ENCODE measurements at places on chromosomes 7 and 10. TPM values are rescaled to one million over a fixed set of nuclear protein-coding genes. Genes with fewer than 3 reads are reported as not detected.

DNA sequence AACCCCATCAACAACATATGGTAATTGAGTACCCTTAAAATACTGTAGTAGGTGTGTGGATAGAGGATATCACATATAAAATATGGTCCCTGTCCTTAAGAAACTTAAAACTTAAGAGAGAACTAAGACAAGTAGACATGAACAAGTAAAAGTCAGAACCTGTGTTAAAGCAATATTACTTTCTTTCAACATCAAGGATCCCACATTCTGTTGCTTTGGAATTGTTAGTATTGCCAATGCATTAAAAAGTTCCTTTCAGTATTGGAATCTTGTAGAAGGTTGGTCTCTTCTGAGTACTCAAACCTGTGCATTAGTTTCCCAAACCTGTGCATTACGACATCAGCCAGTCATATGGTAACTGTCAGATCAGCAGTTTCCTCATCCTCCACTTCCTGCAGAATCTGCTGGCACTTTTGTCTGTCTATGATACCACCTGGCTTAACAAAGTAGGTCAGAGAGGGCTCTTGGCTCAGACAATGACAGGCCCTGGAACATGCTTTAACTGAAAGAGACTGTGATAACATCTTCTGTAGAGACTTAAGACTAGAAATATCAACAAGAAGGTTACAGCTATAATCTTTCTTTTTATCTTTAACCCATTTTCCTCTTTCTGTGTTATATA is 56.5 kb downstream of the CCDC71L start:
- DNase-seq, result peak; percentile 31

GRCh38 chr7:31466036-31466435 is 47.9 kb upstream of the ITPRID1 start:
- no peak for DNase-seq

Gene ABCA13
- 1.5 TPM for total RNA-seq

Gene FRAT1
- total RNA-seq, result 2.4 TPM

GRCh38 chr7:31683445-31684225 is 3.4 kb upstream of the PPP1R17 start:
- no peak for DNase-seq

Gene C7orf57
- total RNA-seq, result 0.67 TPM

GRCh38 chr10:93718937-93719725 is 16.7 kb upstream of the FRA10AC1 start:
- DNase-seq, result no peak

Gene RASA4B
- 0.75 TPM for total RNA-seq

GRCh38 chr10:129445436-129446182 is 21.4 kb upstream of the MGMT start:
- no peak for DNase-seq

GRCh38 chr10:974038-974784 is 14.0 kb upstream of the GTPBP4 start:
- DNase-seq, result peak; percentile 6

DNA sequence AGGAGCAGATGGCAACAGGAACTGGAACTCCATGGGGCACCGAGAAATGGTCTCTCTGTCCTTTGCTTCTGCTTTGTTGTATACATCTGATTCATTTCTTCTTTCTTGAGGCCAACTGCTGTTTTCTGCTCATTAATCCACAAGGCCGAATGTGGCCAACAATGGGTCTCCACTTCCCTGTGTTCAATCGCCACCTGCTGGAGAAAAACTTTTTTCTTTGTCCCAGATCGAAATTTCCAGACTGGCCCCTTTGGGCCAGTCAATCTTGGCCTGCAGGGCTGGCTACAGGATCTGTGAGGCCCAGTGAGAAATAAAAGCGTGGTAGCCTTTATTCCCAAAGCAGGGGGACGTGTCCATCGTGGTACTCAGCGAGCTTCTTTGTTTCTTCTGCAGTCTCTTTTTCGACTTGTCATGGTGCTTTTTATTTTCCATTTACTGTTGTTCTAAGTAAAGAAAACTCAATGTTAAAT is 58.8 kb downstream of the PARP12 start:
- peak; percentile 49 for DNase-seq

Gene SEPHS1
- total RNA-seq, result 23.3 TPM

- DNase-seq, result no peak
Observed at GRCh38 chr10:23676296-23676695, 237.4 kb downstream of the OTUD1 start.

DNA sequence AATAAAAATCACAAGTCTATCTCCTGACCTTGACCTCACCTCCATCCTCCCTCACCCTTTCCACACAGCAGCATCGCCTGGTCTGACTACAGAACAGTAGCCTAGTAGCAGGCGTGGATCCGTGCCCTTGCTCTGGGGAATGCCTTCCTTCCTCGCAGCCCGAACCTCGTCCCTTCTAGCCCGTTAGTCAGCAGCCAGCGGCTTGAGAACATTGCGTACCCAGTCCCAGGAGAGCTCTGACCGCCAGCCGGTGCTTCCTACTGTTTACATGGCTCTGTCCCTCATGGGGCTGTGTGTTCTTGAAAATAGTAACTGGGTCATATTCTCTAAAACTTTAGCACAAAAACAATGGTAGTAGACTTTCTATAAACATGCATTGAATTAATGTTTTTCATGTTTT is 682.7 kb upstream of the IGFBP3 start:
- no peak for DNase-seq

GRCh38 chr7:823649-824048 is 8.6 kb upstream of the SUN1 start:
- no peak for DNase-seq

GRCh38 chr7:45184326-45185027 is 26.9 kb downstream of the RAMP3 start:
- no peak for DNase-seq

Gene PRTFDC1
- not detected for total RNA-seq

DNA sequence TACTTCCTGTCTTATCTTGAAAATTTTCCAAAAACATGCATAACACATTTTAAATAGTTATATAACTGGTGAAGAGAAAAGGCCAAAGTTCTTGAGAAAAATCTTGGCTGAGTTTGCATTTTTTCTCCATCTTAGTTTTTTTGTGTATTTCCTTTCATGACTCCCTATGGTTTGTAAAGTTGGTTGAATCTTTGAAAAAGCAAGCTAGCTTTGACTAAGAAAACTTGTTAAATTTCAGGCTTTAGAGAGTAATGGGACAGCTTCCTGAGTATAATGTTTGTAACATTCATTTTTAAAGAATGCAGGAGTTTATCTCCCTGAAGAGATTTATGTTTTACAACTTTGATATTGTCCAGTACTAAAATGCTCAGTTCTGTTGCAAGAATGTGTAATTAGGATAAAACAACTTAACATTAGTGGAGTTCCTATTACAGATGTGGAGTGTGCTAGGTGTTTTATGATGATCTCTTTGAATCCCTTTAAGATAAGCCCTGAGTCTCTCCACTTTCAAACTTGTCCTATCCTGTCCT is 11.1 kb upstream of the HERPUD2 start:
- DNase-seq, result no peak

Gene PBLD
- 6.7 TPM for total RNA-seq

Gene SCD
- total RNA-seq, result 348 TPM

DNA sequence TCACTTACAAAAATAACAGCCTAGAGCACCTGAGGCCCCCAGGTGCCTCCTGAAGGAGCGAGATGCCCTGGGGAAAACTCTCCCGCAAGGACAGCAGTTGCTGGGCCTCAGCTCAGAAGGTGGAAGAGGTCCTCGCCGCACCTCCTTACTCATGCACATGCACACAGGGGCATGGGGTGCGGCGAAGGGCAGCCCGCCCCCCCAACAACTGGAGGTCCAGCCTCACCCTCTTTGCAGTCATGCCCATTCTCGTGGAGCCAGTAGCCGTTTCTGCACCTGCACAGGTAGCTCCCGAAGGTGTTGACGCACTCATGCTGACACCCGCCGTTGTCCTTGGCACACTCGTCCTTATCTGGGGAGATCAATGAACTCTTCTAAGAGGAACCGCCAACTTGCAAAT is 19.9 kb upstream of the OPALIN start:
- DNase-seq, result no peak

Gene AKR1B1
- 137 TPM for total RNA-seq

DNA sequence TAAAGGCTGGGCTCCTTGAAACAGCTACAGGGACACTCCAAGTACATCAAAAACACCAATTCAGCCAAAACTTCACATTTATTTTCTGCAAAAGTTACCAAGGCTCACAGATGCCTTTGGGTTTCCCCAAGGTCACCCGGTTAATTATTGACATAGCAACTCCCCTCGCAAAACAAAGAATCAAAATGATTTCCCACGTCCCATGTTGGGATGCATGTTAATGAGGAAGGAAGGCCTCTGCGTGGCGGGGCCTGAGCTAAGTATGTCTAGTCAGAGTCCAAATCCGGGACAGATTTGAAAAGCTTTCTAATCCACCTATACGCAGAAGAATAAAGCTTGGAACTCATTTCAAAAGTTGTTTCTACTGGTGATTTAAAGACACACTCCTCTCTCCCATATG is 535 bp upstream of the TMEM72 start:
- DNase-seq, result no peak

DNA sequence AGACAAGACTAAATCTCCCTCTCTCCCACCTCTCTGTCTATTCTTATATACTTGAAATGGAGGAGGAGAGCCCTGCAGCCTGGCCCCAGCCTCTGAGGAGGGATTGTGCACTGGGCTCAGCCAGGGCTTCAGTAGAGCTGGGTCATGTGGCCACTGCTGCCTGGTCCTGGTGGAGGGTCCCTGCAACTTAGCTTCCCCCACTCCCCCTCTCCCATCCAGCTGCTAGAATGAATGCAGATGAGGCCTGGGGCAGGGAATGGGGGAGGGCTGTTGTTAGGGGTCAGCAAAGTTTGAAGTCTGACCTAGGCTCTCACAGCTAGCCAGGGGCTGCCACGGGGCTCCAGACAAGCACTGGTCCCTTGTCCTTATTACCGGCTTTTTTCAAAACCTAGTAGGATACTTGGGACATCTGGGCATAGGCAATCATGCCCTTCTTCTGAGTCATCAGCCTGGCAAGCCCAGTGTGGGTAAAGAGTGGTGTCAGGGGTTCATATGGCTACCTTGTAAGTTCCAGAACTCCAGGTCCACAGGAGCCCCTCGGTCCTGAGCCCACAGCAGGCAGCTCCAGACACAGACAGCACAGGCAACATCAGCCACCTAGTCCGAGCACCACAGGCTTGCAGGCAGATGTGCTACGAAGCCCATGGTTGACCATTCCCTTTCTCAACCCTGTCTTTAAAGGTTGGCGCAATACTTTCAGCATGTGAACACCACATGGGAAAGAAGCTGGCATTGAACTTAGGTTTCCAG is 12.8 kb upstream of the CXCL12 start:
- no peak for DNase-seq

DNA sequence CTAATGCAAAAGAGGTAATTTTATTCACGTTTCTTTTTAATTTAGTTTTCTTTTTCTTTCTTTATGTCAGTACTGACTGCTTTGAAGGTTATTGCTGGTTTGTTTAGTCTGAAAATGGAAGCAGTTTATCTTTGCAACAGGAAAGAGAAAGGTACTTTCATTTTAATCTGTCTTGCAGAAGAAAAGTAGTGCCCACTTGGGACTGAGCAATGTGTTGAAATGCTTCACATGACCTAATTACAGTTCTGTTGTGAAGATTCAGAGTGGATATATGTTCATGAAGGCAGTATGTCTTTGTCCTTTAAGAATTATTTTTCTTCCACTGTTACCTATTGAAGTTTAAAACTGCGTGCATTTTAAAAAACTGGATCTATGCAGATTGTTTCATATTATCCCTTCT is 80.1 kb downstream of the ANKIB1 start:
- DNase-seq, result no peak

DNA sequence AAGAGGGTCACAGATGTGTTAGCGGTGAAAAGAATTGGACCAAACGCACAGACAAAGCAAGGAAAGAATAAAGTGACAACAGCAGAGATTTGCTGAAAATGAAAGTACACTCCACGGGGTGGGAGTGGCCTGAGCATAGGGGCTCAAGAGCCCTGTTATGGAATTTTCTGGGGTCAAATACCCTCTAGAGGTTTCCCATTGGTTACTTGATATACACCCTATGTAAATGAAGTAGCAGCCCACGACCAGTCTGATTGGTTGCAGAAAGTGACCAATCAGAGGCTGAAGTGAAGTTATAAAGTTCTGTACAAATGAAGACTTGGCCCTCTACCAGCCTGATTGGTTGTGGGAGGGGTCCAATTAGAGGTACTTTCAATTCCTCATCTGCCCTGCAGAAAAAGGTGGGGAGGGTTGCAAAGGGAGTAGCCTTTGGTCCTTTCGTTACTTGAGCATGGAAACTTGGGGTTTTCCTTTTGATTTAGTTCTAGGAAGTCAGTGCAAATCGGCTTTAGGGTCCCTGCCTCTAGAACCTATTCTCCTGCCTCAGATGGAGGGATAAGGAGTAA is 125.6 kb upstream of the PRPS1L1 start:
- no peak for DNase-seq

GRCh38 chr10:79230328-79230830 is 116.9 kb upstream of the PPIF start:
- DNase-seq, result no peak

Gene RSPH10B
- total RNA-seq, result not detected

DNA sequence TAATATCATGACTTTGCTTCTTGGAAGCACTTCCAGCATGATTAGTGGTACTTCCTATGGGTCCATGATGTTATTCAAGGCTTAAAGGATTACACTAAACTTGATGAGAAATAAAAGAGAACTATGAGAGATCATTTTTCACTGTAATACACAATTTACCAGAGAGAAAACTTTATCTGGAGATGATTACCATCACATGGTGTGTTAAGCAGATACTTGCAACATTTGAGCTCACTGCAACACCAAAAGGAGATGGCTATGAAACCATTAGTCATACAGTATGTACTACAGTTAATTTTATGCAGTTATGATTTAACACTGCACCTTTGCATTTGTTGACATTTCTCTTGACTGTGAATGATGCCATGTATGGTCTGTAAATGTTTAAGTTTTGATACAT is 311.3 kb upstream of the AOAH start:
- no peak for DNase-seq

DNA sequence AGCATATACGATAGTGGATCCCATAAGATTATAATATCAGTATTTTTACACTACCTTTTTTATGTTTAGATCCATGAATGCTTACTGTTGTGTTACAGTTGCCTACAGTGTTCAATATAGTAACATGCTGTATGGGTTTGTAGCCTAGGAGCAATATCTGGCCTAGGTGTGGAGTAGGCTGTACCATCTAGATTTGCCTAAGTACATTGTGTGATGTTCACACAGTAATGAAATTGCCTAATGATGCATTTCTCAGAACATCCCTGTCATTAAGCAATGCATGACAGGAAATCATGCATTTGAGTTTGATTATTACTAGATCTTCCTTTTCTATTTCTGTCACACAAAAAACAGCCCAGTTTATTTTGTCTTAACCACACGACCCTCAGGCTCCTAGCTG is 14.5 kb downstream of the CBX3 start:
- DNase-seq, result no peak

- DNase-seq, result peak; percentile 71
Observed at GRCh38 chr10:133258066-133258817, 18.4 kb downstream of the ADAM8 start.

GRCh38 chr10:101065481-101066145 is 3.8 kb downstream of the KAZALD1 start:
- no peak for DNase-seq

Gene CCL24
- total RNA-seq, result not detected

All from mammary epithelial cell (primary cell).